ENCODE measurements at places on chromosomes 12 and 14.

DNA sequence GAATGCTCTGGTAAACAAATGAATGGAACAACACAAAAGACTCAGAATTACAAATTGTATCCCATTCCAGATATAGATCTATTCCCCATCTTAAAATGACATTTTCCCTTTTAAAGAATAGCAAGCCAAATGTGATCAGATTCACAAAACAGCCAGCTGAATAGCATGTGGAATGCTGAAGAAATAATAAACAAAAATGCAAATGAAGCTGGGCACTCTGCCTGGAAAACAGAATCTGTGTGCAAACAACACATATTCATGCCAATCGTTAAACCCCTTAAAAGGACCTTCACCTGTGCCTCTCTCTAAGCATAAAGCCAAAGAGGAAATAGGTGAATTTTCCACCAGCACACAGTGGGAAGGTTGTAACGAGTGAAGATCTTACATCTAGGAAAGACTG lies 67.9 kb upstream of the PDZRN4 start:
- no peak for DNase-seq

DNA sequence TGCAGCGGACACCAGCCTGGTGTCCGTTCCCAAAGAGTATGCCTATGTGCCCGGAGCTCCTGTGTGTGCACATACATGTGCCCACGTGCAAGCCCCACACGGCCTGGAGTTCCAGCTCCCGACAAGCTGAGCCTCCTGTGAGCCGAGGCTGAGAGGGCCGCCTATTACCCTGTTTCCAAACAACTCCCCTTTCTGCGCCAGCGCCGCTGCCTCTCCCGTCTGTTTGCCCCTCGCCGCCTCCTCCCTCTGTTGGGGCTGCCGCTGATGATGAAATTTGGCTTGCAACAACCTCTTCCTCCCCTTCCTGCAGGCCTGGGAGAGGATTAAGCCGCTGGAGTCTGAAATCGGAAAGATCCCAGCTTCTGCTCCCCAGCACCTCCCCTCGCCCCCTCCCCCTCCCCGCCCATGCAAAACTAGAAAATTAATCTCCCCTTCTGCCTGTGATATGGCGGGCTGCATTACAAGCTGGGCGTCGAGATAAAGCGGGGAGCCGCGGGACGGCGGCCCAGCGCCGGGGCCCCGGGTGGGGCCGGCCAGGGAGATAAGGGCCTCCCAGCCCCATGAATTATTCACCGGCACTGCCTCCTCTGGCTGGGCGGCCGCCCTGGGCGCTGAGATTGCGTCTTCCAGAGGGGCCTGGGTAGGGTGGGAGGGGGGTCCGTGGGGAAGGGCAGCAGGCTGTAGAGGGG lies 6.8 kb upstream of the ASIC1 start:
- DNase-seq, result no peak

DNA sequence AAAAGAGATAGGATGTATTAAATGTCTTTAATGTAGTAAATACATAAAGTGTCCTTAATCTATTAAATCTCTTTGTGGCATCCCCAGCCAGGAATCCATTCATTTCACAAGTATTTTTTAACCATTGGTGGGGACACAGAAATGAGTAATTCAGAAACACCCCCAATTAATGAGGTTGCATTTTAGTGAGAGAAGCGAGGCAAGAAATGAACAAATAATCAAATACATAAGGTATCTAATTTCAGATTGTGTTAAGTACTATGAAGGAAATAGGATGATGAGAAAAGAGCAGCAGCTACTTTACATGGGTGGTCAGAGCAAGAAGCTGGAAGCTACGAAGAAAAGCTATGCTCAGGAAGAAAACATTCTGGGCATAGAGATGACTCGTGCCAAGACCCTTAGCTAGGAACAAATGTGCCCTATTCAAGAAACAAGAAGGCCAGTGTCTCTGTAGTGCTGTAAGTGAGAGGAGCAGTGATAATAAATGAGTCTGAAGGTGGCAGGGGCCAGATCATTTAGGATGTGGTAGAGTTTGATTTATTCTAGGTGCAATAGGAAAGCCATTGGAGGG lies 60.5 kb upstream of the IGF1 start:
- DNase-seq, result no peak

- DNase-seq, result no peak
These were observed 69.0 kb upstream of the DUSP6 start for GRCh38 chr12:89421092-89421835.

DNA sequence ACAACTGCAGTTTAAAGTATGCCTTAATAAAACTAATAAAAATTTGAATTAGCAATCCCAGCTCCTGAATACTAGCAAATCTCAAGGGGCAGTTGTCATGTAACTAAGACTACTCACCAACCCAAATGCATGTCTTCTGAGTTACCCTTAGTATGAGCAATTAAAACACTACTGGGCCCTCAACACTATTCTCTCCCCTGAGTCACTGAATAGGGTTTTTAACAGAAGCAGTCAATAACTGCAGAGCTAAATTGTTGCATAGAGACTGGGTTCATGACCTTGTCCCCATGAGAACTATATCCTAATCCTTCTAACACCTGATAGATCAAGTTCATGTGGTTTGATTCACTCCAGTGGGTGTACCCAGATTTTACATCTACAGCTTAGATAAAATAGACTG lies 38.8 kb downstream of the MDM1 start:
- no peak for DNase-seq

- no peak for DNase-seq
These were observed 3.5 kb downstream of the KLRD1 start for GRCh38 chr12:10310926-10311720.

DNA sequence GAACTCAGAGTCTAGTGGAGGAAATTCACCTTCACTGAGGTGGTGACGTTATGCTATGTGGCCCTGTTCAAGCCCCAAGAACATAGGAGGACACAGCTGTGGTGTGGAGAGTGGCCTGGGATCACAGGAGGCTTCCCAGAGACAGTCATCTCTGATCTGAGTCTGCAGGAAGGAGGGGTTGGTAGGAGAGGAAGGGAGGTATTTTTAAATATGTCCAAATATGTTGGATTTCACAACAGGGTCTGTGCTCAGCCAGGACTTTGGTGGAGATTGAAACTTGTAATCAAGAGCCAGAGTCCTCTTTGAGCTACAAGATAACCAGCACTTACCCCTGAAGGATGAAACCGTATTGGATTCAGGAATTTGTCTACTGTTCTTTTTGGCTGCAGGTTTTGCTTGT lies 26.4 kb upstream of the MED13L start:
- no peak for DNase-seq

DNA sequence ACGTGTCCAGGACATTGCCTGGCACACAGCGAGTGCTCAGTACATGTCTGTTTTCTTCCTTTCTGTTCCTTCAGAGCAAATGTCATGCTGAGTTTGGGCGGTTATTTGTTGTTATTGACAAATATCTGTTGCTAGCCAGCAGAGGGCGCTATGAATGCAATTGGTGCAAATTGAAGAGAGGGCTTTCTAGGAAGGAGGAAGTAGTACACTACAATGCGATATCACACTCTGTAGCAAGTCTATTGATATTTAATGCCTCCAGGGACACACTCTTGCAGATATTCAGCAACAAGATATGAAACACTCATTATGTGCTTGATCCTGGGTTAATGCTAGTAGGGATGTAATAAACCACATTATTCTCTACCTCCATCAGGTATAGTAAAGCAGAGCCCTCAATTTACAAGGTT lies 267.3 kb upstream of the SRRM4 start:
- DNase-seq, result no peak

GRCh38 chr12:106108185-106108835 lies 30.4 kb downstream of the NUAK1 start:
- DNase-seq, result no peak

DNA sequence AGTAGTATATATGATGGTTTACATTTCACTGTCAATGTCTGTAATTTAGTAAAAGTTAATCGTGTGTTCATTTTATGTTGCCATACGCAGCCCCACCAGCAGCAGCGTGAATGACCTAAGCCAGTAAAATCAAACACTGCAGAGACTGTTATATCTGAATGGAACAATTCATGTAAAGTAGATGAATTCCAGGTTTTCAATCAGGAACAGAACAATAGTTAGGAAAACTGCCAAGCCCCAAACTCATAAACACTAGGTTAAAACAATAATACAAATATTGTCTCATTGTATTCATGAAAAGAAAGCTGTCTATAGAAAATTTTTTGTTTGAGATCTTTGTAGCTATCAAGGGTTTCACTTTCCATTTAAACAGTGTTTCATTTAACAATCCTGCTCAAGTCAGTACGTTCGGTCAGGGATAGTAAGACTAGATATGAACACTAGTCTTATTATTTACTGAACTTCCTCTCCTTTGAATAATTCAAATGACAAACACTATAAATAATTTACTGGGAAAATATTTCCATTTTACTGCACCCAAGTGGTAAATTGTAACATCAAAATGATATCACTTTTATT lies 256.8 kb upstream of the FLRT2 start:
- DNase-seq, result no peak

DNA sequence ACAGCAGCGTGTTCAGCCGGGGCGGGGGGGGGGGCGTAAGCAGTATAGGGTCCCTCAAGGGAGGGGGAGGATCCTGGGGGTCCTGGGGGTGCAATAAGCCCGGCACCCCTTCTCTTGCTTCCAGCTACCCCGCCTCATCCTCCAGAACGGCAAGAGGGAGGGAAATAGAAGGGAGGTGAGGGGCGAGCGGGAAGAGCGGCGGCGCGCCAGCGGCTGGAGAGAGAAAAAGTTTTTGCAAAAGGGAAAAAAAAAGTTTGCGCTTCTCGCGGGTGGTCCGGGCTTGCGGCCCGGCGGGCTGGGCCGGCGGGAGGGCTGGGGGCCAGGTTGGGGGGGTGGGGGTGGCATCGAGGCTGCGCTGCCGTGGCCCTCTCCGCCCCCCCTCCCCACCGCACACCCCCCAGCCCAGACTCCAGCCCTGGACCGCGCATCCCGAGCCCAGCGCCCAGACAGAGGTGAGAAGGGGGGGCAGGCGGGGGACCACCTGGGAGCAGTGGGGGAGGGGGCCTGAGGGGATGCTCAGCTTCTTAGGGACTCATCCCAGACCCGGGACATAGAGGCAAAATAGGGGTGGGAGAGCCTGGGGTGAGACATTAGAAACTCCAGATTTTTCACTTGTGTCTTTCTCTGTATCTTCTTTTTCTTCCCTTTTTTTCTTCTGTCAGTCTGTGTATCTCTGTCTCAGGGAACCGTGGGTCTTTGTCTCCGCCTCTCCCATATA lies at the start of gene GLI1:
GLI1 (plus strand) TSS at position 36 of the 718 bp plus-strand sequence. CDS start 3,907 bp downstream, outside the sequence.
- no peak for DNase-seq

- no peak for DNase-seq
These were observed 305.2 kb upstream of the MIS18BP1 start for GRCh38 chr14:45558183-45558582.

GRCh38 chr12:65907513-65907912 lies 83.2 kb downstream of the HMGA2 start:
- DNase-seq, result no peak

DNA sequence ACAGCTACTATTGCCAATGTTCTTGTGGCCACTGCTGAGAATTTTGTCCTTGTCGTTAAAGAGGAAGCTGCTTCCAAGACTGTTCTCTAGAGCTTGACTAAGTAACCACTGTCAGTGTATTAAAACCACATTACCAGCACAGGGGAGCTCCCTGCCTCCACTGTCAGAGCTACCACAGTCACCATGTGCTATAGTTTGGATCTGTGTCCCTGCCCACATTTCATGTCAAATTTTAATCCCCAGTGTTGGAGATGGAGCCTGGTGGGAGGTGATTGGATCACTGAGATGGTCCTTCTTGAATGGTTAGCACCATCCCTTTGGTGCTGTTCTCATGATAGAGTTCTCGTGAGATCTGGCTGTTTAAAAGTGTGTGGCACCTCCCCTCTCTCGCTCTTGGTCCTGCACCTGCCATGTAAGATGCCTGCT lies 23.2 kb upstream of the RAP1B start:
- DNase-seq, result no peak

DNA sequence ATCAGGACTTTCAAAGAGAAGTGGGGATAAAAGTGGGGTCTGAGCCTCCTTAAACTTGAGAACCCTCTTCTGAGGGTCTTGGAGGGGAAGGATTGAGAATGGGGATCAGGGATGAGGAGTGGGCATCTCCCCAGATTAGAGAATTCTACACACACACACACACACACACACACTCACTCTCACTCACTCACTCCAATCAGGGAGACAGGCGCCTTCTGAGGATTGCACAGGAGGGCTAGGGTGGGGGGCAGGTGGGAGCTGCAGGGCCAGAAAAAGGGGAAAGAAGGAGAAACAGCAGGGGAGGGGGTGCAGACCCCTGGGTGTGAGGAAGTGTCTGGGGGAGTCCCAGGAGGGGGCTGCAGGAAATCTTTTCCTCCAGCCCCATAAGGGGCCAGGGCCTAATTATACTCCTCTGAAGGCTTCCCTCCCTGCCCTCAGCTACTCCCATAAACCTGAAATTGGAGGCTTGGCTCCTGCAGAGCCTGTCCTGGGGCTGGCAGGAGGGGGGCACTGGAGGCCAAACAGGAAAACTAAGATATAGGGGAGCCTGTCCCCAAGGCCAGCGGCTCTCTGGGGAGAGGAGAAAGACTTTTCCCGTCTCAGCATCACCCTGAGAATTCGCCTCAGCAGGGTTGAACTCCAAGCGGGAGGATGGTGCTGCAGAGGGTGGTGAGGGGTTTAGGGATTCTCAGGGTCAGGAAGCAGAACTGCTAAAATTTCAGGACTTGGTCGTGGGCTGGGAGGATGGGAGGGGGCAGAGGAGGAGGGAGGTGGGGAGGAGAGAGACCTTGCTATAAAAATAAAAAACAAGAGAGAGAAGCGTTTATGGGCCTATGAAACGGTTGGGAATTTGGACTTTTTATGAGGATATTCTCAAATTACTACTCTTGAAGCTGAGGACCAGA lies 1.6 kb downstream of the HOXC9 start:
- DNase-seq, result no peak

DNA sequence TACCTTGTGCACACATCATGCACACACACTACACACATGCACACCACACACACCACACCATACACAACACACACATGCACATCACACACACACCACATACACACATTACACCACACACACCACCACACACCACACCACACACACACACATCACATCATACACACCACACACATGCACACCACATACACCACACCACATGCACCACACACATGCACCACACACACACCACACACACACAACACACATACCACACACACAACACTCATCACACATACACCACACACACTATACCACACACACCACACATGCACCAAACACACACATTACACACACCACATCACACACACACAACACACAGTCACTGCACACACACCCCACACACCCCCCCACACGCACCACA lies 38.1 kb downstream of the SDR9C7 start:
- DNase-seq, result no peak

- no peak for DNase-seq
These were observed 224.8 kb downstream of the DACT1 start for GRCh38 chr14:58862416-58863160.

DNA sequence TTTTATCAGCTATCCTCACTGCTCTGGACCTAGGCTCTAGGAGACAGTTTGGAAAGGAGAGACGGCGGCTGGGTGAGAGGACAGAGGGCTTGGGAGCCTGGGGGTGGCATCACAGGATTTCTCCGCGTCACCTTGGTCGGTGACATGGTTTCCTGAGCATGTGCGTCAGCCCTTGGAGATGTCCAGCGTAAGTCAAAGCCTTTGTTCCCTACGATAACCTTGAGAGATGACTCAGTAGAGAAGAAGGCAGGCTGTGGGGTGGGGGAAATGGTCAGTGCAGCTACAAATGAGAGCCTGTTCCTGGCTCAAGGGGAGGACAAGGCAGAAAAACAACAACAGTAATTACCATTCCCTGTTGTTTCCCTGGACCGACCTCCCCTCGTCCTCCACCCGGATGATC lies 90.2 kb upstream of the TBX3 start:
- no peak for DNase-seq

GRCh38 chr12:91379051-91379775 lies 196.6 kb upstream of the DCN start:
- no peak for DNase-seq

- DNase-seq, result no peak
These were observed 113.3 kb downstream of the PTPRO start for GRCh38 chr12:15435597-15435996.
